Left ventricle myocardium inferior (tissue), 1 donor: ENCODE measurements at places on chromosomes 1 and 21. TPM values are rescaled to one million over a fixed set of nuclear protein-coding genes. Genes with fewer than 3 reads are reported as not detected.

Gene LHX8
- not detected for total RNA-seq

- DNase-seq: no peak
These were observed 79.3 kb upstream of the RGS2 start for GRCh38 chr1:192729500-192729899.

Gene TFF3
- total RNA-seq: 2.9 TPM

DNA sequence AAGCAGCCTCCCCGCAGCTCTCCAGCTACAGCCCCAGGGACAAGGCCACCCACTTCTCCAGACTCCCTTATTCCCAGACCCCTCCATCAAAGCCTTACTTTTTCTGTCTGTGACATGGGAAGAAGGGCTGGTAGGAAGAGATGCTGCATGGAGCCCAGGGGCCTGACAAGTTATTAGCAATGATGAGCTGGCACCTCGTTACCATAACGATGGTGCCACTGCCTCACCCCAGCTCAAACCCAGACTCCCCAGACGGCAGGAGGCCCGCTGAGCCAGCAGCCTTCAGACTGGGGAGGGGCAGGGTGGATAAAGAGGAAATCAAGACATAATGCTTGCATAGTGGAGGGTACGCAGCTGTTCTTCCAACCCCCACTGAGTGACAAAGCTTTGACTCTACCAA is 3.3 kb downstream of the DLGAP3 start:
- DNase-seq: no peak

DNA sequence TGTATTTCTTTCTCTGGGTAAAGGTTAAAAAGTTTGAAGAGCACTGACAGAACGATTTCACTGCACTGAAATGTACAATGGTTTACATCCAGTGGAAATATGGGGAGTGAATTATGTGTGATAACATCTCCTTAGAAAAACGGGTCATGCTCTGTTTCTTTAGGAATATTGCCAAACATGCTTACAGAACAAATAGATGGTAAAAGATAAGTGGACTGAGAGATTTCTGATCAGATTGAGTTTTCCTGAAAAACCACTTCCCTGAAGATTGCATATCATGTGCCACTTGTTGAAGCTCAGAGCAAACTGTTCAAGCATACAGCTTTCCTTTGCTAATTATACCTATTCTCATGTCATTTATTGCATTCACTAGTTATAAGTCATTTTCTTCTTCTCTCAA is 29.9 kb upstream of the DISP1 start:
- no peak for DNase-seq

Gene UTS2
- total RNA-seq: not detected

DNA sequence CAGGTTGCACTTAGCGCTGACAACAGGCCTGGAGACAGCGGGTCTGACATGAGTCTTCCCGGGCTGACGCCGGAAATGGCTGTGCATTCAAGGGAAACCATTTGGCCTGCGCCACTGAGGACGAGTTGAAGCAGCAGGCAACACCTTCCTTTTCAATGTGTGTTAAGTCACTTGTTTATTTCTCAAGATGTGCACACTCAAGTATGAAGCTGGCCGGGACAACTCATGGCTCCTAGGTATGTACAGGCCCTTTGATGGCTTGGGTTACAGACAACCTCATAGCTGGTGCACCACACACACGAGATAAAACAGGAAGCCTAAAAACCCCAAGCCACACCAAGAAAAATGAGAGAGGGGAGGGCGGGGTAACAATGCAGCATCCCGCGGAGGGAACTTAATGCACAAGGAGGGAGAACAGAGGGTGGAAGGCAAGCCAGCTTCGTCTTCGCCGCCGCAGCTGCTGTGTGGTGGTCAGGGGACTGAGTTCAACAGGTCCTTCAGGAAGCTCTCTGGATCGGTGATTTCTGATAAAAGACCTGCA is 118.0 kb upstream of the IFFO2 start:
- DNase-seq: no peak

Gene DMBX1
- not detected for total RNA-seq

Gene PRDM16
- total RNA-seq: 16.6 TPM

Gene DOCK7
- total RNA-seq: 10.2 TPM

GRCh38 chr1:192158181-192158580 is at the start of gene RGS18:
Gene RGS18 (plus strand): TSS chr1:192158462. CDS start chr1:192158638, 176 bp downstream.
- no peak for DNase-seq

DNA sequence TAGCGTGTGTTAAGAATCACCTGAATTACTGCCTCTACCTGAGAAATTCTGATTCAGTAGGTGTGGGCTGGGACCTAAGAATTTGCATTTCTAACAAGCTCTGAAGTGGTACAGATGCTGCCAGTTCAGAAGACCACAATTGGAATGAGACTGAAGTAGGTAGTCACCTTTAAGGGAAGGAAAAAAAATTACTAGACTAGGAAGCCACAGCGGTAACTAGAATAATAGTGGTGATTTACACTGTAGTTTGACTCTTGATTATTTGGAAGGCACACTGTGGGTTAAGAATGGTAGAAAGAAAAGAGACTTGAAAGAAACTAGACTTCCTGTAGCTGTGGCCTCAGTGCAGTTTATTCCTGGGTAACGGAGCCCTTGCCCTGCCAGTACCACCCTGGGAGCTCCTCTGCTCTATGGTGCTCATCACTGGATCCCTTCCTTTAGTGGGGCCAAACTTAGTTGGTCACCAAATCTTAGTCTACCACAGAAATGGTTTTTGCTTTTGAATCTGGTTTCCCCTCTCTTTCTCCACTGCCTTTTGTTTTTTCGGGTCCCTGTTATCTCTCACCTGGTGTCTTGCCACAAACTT is 43.6 kb downstream of the ARID1A start:
- DNase-seq: no peak

Gene CC2D1B
- total RNA-seq: 15.3 TPM

- no peak for DNase-seq
These were observed 118.3 kb upstream of the ATP1A1 start for GRCh38 chr1:116254776-116255175.

- no peak for DNase-seq
These were observed 75.8 kb downstream of the RHOU start for GRCh38 chr1:228810878-228811711.

GRCh38 chr1:56291374-56291919 is 287.9 kb downstream of the PLPP3 start:
- DNase-seq: peak; percentile 62

- no peak for DNase-seq
These were observed 38.2 kb downstream of the TNFSF4 start for GRCh38 chr1:173168941-173169340.

DNA sequence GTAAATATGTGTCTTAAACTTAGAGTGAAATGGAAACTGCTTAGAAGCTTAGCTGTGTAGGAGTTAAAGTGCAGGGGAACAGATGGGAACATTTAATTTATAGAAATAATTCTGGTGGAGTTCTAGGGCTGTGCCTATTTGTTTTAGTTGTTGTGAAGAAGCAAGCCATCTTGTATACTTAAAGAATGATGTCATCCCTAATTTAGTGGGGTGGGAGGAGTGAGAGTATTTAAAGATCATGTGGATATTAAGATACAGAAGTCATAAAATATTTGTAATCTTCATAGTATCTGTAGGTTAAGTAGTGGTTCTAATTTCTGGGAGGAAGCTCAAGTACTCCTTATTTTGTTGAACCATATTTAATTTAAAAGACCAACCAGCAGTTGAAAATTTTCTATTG is 41.5 kb downstream of the BACH1 start:
- no peak for DNase-seq

DNA sequence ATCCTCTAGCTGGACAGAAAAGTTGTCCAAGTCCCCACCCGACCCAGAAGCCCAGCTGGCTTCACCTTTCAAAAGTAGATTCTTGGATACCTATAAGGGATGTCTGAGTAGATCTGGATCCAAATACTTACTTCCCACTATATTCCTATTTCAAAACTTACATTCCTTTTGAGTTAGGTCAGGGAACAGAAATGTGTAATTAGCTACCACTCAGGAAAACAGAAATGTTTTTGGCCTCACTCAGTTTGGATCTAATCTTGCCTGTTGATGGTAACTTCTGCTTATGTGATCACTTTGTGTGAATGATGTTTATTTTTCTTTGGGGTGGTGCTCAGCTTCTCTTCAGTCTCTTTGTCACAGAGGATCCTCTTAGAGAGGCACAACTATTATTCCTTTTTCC is 814.4 kb upstream of the RGS18 start:
- DNase-seq: no peak
